ENCODE measurements at places on chromosomes 4 and X. TPM values are rescaled to one million over a fixed set of nuclear protein-coding genes. Genes with fewer than 3 reads are reported as not detected.

DNA sequence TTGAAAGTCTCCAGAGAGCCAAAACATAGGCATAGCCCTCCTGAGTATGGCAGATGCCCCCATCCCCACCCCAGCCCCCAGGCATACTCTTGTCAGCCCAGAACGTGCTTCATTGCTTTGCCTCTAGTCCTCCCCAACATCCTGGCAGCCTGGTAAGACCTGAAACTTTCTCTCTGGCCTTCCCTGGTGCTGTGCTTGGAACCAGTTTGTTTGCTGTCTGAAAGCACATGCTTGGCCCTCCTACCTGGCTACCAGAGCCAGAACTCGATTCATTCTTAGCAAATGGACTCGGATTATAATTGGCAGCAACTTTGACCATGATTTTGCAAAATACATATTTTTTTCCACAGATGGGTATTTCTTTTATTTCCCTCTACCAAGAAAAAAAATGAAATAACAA is 248.1 kb downstream of the USP46 start:
- DNase-seq, result no peak

Gene CACNA1F
- not detected for total RNA-seq

Gene GSX2
- total RNA-seq, result not detected

Gene LGI2
- under 0.01 TPM for total RNA-seq

Gene EGF
- 0.36 TPM for total RNA-seq

GRCh38 chr4:156962528-156962974 is 9.0 kb downstream of the PDGFC start:
- DNase-seq, result peak; percentile 49

Gene MAGEA8
- not detected for total RNA-seq

DNA sequence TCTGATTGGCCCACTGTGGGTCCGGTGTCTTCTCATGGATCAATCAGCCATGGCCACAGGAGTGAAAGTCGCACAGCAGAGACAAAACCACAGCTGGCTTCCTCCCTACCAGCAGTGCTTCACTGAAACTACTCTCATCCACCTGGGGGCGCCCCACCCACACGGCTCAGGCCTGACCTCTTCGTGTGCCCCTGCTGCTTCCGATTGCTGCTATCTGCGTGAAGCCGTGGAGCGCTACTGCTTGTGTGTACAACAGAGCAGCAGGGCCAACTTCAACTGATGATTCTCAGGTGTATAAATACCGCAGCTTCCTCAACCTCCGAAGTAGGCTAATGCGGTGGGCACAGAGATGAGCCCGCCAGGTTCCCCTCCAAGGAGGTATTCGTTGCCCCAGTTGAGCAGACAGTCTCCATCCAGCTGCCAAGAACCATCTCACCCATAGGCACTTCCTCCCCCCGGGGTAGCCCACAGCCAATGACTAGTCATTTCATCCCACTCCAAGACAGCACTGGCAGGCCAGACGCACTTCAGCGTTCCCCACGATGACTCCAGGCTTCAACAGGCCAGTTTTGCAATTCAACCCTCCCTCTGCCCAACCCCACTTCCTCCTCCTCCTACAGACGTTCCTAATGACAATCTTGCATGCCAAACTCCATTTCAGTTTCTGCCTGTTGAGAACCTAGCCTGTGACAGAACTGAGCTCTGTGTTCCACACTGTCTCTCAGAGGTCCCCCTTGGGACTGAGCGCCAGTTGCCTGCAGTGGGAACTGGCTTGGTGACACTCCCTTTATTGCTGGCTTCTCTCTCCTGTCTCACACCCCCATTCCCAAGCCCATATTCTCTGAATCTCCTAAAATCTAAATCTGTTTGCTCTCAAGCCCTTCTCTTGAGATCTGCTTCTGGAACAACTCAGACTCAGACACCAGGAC is 41.3 kb upstream of the ATP6AP2 start:
- peak; percentile 58 for DNase-seq
